ENCODE measurements at places on chromosomes 4 and X.

GRCh38 chr4:5722328-5722727 lies 11.3 kb downstream of the EVC start:
- no peak for DNase-seq

DNA sequence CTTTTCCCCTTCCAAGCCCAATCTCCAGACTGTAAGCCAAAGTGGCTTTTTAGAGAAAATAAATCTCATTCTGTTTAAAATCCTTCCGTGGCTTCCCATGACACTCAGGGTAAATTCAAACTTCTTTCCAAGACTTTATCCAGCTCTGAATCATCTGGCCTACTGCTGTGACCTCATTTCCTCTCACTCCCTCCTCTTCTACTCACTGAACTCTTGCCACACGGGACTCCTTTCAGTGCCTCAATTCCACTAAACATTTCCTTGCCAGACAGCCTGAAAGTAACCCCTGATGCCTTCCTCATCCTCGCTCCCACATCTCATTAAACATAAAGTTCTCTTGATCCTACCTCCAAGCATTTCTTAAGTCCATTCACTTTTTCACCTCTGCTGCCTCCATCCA lies 27.8 kb upstream of the RNF128 start:
- no peak for DNase-seq

DNA sequence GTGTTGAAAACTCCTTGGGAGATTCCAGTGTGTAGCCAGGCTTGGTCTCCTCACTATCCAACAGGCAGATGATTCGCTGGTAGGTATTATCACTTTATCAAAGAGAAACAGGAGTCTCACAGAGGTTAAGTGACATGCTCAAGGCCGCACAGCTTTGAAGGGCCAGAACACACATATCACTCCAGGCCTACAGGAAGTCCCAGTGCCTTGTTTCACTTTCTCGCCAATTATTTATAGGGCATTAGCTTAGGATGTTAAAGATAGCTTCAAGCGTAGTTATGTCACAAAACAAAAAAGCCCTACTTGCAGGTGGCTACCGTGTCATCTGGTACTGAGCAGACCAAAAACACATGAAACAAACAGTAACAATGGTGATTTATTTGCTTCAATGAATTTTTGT lies 13.2 kb downstream of the ATP8A1 start:
- DNase-seq: no peak

DNA sequence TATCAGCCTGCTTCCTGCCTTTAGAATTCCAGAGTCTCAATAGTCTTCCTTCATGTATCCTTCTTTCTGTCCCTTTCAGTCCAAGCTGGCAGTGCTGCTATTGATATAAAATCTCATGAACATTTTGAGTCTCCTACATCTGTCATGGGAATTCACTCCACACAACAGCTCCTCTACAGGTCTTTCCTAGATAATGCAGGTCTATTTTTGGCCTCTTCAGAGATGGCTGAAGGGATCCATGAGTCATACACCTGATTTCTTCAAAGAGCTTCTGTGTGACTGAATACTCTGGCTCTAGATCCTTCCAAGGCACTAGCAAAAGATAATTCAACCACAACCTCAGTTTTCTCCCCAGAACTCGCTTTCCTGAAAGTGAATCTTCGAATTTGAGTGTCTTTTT lies 115.4 kb downstream of the STPG2 start:
- no peak for DNase-seq

- no peak for DNase-seq
These were observed 86.2 kb downstream of the IRF2 start for GRCh38 chr4:184388106-184388505.

DNA sequence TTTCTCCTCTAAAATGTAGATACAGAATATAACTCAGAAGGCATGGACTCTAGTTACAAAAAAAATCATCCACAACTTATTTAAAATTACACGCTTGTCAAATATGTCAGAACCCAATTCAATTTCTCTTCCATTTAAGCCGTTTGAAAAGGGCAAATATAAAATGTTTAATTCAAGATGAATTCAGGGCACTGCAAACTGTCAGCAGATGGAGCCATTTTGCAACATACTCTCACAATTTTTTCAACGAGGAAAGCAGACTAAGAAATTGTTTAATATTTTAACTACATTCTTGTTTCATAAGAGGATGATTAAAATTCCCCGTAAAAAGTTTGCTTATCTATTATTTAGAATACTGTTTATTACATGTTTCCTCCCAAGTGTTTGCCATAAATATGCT lies 321.3 kb upstream of the CPXCR1 start:
- DNase-seq: no peak

- no peak for DNase-seq
These were observed 7.8 kb upstream of the HERC3 start for GRCh38 chr4:88584471-88584900.

- peak; percentile 7 for DNase-seq
These were observed 54.3 kb downstream of the NRK start for GRCh38 chrX:105876658-105877057.

GRCh38 chrX:11478911-11479310 lies 185.7 kb downstream of the AMELX start:
- DNase-seq: no peak

- DNase-seq: no peak
These were observed 352.6 kb upstream of the NWD2 start for GRCh38 chr4:36891971-36892370.

DNA sequence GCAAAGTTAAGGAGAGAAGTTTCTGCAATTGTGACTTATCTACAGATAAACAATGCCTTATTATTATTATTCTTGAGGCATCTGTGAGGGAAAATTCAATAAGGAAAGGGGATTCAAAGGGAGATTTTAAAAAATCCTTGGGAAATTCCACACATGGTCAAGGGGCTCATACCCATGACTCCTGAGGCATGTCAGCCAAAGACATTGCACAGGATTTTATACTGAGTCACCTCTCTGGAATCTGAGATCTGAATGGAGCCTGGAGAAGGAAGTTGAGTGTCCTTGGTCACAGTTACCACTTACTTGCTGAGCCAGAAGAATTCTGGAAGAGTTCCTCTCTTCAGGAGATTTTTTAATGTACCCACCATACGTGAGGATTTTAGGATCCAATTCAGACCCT lies 14.4 kb upstream of the CXCL8 start:
- no peak for DNase-seq

DNA sequence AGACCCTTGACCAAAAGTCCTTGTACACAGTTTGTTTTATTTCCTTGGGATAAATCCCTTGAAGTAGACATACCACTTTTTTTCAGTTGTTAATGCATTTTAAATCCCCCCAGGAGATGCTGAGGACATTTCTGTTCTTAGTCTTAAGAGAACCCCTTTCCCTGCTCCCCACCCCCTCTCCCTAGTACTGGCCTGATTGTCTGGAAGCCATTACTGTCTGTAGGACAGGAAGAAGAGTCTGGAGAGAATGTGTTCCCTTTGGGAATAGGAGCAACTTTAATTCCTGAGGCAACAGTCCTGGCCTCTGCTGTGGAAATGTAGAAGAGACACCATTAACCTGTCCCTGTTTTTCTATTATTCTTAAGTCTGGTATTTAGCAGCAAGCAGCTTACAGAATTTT lies 52.3 kb upstream of the TMEM131L start:
- peak; percentile 29 for DNase-seq

DNA sequence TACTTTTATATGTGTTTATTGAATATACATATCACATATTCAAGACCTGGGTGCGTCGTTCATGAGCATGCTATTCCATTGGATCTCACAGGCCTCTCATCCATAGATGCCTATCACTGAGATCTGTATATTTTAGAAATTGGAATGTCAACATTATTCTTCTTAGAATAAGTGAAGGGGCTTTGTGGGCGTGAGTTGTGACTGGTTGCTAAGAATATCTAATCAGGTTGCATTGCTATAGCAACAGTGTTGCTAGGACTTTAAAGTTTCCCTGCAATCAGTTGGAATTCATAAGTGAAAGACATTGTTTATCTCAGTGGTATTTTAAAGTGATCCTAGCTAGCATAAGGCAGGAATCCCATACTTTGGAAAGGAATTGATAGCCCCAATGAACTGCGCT lies 36.7 kb upstream of the ANK2 start:
- peak; percentile 9 for DNase-seq

GRCh38 chr4:111963158-111963700 lies 182.0 kb upstream of the FAM241A start:
- no peak for DNase-seq

DNA sequence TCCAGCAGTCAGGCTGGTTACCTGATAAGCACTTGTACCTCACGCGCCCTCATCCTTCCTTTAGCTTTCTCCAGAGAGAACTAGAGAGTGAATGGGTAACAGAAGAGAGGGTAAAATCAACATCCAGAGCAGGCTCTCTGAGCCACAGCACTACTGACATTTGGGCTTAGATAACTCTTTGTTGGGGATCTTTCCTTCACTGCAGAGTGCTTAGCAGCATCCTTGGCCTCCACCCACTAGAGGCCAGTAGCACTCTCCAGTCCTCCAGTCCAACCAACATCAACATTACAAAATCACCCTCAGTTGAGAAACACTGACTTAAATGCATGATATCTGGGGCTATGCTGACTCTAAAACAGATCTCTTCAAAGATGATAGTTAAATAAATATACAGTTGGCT lies 220.7 kb downstream of the TACR3 start:
- DNase-seq: no peak

GRCh38 chr4:106418444-106418843 lies 49.9 kb upstream of the GIMD1 start:
- no peak for DNase-seq

DNA sequence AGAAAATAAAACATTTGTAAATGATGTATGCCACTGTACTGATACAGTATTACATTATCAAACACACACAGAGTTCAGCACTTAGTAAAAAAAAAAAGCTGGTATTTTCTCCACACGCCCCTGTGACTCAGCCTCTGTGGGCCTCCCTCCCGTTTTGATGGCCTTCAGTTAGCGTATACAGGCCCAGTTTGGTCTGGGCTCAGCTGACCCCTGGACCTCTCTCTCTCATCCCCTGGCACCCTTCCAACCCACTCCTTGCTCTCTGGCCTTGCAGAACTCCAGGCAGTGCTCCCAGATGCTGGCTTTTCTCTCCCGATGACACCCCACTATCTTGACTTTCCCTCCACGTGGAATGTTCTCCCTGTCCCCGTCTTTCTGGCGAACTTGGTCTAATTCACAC lies 89.0 kb upstream of the LIMCH1 start:
- DNase-seq: no peak

DNA sequence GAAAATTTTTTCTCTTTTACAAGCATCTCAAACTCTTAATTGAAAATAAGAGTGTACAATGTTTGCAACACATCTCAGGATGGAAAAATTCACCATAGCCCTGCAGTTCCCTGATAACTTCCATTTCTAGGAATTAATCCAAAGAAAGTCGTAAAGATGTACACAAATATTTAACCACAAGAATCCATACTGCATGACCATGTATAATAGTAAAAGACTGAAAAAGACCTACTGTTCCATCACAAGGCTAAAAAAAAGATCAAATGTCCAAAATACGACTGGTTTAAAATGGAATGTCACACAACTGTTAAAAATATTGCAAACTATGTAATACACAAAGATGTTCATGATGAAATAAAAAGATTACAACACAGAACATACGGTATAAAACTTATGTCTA lies 32.1 kb downstream of the HUWE1 start:
- no peak for DNase-seq

DNA sequence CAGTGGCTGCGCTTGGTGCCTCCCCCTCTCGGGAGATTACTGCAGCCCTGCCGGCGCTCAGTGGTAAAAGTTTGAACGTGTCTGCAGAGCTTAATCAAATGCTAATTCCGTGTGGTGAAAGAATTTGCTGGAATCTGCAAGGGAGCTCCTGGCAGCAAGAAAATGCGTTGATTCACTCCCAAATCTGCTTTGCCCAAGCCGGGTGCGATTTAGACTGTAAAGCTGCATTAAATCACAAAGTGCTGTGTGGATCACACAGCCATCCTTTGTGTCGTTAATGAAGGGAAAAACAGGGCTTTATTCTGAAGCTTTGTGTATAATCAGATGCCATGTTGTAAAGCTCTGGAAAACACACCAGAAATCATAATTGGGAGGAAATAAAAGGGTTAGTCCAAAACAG lies 444.1 kb downstream of the BCOR start:
- DNase-seq: peak; percentile 87

GRCh38 chr4:661881-662761 lies 12.0 kb downstream of the ATP5ME start:
- no peak for DNase-seq

DNA sequence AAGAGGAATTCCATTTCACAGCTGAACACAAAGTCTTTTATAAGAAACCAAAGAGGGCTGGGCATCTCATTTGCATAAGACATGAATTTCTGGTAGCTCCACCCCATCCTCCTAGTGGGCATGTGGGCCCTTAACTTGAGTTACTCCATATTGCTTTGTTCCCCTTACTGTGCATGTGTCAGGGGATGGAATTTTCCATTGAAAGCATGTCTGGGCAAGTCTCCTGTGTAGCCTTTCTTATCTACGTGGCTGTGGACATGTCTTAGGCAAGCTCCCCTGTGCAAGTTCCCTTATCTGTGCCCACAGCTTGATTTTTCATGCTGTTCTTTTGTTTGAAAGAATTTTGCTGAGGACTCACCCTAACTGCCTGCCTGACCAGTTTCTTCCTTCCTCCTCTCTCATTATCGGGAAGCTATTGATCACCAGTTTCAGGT lies 123.5 kb upstream of the JADE1 start:
- no peak for DNase-seq

GRCh38 chr4:101321481-101322042 lies 25.8 kb downstream of the PPP3CA start:
- DNase-seq: no peak

- no peak for DNase-seq
These were observed 23.8 kb downstream of the RNF175 start for GRCh38 chr4:153735906-153736461.

GRCh38 chr4:105352826-105353225 lies 121.0 kb downstream of the PPA2 start:
- DNase-seq: no peak

- no peak for DNase-seq
These were observed 125.5 kb upstream of the MAP3K15 start for GRCh38 chrX:19640693-19641374.

- DNase-seq: no peak
These were observed 71.6 kb downstream of the RASL11B start for GRCh38 chr4:52933738-52934137.

GRCh38 chr4:126071346-126072333 lies 756.9 kb downstream of the FAT4 start:
- DNase-seq: peak; percentile 30

DNA sequence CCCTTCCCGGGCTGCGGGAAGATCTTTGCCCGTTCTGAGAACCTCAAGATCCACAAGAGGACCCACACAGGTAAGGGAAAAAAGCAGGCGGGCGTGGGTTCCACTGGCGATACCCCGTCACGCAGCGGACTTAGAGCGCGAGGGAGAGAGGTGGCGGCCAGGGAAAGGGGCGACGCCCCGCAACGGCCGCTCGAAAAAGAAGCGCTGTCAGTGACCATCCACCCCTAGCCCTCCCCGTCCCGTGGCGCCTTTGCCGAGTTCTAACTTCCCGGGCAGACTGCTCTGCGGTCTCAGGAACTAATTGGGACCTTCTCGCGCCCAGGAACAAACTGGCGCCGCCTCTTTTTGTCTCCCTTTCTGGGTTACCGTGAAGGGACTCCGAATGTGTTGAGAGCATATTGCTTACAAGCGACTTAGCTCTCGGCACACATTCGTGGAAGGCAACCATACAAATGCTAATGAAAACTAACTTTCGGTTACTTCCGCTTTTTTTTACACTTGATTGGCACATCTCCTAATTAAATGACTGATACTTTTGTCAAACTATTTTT lies 1.8 kb downstream of the ZIC3 start:
- DNase-seq: peak; percentile 64

GRCh38 chrX:48938721-48939425 lies 18.5 kb downstream of the OTUD5 start:
- DNase-seq: no peak

All from HAP-1 (cell line).